ENCODE measurements at places on chromosomes 2 and 18.

- DNase-seq: no peak
These were observed 63.9 kb upstream of the TANK start for GRCh38 chr2:161096336-161096735.

DNA sequence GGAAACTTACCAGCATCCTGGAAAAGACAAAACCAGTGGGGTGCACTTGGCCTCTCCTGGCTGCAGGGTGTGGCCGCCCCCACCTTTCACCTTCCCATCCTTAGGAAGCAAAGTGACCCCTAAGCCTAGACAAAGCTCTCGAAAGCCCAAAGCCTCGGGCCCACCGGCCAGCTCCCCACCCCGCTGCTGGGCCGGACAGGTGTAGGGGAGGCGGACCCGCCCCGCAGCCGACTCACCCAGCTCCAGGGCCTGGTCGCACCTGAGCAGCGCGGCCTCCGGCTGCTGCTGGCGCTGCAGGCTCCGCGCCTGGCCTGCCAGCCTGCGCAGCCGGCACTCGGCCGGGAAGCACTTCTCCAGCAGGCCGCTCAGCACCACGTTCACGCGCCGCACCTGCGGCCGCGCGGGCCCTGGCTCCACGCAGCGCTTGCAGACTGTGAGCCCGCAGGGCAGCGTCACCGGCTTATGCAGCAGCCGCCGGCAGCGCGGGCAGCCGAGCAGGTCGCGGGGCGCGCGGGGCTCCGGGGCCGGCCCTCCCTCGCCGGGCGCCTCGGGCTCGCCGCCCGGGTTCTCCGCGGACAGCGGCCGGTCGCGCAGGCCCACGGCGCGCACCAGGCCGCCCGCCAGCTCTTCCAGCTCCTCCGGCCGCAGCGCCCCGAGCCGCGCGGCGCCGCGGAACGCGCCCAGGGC is 979 bp downstream of the LONRF2 start:
- DNase-seq: no peak

- DNase-seq: no peak
These were observed 242.1 kb upstream of the CYRIA start for GRCh38 chr2:16907645-16908282.

DNA sequence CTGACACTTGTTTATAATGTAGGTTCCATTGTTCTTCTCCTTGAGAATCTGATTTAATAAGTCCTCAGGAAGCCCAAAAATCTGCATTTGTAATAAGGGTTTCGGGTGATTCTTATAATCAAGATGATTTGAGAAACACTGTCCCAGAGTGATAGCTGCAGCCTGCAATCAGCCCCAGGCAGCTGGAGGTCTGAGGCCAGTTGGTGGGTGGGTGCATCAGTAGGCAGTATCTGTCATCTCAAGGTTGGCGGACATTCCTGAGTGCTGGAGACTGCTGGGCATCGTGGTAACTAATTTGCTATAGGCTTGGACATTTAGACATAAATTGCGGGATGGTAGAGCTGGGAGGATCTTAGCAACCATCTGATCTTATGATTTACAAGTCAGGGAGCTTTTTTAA is 2.7 kb upstream of the IL18RAP start:
- DNase-seq: no peak

DNA sequence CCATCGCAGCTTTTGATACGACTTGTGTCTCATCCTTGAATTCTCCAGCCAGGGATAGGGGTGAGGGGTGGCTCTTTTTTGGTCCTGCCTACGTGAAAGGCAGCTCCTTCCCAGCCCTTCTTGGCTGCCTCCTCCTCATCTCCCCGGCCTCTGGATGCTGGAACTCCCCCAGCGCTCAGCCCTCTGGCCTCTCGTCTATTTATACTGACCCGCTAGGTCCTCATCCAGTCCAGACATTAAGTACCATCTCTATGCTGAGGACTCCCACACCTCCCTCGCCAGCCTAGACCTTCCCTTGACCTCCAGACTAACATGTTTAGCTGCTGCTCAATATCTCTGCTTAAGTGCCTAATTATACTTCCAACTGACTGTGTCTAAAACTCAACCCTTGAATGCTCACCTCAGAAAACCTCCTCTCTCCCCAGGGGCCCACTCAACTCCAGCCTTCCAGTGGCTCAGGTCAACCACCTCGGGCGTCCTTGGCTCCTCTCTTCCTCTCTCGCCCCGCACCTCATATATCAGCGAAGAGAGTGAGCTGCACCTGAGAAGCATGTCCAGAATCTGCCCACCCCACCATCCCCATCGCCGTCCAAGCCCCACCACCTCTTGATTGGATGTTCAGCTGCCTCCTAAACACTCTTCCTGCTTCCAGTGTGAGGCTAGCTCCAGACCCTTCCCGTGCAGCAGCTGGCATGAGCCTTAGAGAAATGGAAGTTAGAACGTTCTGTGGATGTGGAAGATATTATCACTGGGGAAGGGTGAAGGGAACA is 34.8 kb downstream of the TOGARAM2 start:
- DNase-seq: no peak

- no peak for DNase-seq
These were observed 191.7 kb downstream of the ACKR3 start for GRCh38 chr2:236761358-236761757.

- no peak for DNase-seq
These were observed 259.3 kb downstream of the ZNF407 start for GRCh38 chr18:74856928-74857327.

DNA sequence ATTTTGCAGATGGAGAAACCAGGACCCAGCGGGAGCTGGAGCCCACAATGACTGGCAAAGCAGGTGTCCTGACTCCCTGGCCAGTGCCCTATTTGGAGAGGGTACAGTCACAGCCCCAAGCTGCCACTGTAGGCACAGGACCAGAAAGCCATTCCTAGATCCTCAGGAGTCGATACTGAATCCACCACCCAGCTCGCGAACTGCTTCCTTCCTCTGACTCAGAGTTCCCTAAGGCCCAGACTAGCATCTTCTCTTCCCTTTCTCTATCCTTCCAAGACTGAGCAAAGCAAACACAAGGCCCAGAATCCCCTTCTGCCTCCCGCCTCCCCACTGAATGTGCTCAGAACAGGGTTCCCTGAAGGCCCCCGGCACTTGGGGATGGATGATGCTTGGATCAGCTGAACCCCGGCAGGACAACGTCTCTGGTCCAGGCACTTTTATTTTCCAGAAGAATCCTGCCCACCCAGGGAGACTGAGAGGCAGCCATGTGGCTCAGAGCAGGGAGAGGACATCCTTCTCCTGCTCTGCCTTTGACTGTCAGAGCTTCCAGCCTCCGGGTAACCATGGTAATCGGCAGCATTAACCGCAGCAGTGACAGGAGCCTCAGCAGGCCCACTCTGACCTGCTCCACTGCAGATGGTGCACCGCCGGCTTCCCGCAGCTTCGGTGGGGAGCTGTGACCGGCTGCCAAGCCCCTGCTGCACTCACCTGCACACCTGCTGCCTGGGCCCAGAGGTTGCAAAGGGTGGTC is 34.8 kb upstream of the KLHL29 start:
- DNase-seq: no peak

- DNase-seq: no peak
These were observed 41.2 kb downstream of the ETAA1 start for GRCh38 chr2:67438337-67438736.
